Activated CD4-positive, alpha-beta T cell treated with anti-CD3 and anti-CD28 coated beads for 1 hour (primary cell): ENCODE measurements at places on chromosomes 12 and 14.

- no peak for DNase-seq
Observed at GRCh38 chr14:92670160-92670559, 78.3 kb downstream of the LGMN start.

GRCh38 chr12:7601406-7601805 is 64.3 kb downstream of the APOBEC1 start:
- no peak for DNase-seq

- no peak for DNase-seq
Observed at GRCh38 chr14:74350211-74350927, 2.1 kb downstream of the VRTN start.

DNA sequence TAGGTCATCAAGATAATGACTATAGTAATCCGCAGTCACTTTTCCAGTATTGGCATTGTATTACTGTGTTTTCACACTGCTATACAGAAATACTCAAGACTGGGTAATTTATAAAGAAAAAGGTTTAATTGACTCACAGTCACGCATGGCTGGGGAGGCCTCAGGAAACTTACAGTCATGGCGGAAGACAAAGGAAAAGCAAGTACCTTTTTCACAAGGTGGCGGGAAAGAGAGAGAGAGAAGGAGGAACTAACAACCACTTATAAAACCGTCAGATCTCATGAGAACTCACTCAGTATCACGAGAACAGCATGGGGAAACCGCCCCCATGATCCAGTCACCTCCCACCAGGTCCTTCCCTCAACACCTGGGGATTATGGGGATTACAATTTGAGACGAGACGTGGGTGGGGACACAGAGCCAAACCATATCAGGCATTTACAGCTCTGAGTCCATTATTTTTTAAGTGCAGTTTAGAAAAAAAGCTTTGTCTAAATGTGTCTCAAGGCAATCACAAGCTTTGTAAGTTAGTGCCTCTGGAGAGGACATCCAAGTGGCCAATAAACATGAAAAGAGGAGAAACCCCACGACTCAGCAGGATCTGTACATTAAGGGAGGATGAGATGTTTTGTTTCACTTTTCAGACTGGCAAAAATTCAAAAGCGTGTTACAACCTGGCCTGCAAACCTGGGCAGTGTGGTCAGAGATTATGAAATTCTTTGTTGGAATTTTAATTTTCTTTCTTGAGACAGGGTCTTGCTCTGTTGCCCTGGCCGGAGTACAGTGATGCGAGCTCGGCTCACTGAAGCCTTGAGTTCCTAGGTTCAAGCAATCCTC is 82.0 kb downstream of the DNAH10 start:
- no peak for DNase-seq

- DNase-seq, result no peak
Observed at GRCh38 chr12:32309811-32310736, 89.3 kb upstream of the FGD4 start.

DNA sequence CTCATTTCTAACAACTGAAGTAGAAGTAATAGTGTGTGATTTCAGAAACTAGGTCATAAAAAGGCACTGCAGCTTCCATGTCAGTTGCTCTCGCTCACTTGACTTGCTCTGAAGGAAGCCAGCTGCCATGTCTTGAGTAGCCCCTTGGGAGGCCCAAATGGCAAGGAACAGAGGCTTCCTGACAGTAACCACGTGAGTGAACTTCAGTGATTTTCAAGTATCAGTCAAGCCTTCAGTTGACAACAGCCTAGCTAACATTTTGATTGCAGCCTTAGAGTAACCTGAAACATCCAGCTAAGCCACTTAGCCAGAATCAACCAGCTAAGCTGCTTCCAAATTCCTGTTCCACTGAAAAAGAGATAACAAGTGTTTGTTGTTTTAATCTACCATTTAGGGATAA is 26.7 kb downstream of the TOGARAM1 start:
- no peak for DNase-seq

DNA sequence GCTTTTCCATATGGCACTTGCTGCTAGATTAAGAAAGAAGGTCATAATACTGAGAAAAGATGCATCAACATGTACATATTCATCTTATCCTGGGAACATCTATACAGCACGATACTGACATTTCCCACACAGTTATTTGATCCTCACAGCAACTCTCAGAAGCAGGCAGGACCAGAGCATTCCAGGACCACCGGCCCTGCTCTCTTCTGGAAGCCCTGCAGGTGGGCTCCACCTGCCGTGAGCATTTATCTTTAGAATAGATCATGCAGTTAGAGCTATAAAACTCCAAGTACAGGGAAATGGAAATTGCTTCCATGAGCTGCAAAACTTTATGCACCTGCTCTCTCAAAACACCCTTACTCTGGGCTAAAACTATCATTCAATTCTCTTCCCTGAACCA is 5.5 kb upstream of the BDKRB1 start:
- DNase-seq, result no peak

DNA sequence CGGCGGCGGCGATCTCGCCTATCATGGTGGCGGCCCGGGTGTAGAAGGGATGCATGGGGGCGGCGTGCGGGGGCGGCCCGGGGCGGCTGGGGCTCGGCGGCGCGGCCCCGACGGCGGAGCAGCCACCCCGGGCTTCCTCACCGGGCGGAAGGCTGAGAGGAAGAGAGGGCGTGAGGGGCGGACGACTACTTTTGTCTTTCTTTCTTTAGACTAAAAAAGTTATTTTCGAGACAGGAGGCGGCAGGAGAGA is 240 bp downstream of the BTG1 start:
- DNase-seq, result no peak

DNA sequence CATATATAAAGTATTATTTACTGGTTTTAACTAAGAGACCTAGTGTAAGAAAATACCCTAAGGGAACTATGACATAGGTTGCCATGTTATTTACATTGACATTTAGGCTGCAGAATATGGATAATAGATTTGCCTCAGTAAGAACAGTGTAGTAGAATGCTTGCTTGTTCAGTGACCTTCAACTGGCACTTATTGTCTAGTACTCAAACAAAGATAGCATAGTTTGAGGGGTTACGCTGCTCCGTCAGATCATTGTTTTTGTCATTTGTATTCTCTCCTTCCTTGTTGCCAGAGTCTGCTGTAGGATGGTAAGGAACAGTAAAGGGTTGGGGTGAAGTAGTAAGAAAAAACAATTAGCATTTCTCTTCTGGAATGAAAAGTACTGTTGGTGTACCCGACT is 33.2 kb downstream of the TOGARAM1 start:
- no peak for DNase-seq

DNA sequence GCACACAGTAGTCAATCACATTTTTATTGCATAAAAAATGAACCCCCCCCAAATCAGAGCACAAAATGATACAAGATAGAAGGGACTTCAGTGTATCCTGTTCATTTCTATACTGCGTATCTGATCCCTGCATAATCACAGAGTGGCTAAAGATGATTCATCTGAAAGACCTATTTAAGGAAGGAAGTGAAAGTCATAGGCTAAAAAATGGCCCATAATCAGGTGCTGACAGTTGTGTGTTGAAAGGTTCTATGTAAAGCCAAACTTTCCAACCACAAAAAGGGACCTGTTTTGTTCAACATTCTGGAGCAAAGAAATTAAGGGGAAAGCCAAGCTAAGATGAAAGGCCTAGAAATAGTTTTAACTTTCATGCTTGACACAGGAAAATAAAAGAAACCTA is 147.8 kb upstream of the ATP2B1 start:
- DNase-seq, result no peak

- DNase-seq, result no peak
Observed at GRCh38 chr12:26431211-26431610, 235.8 kb downstream of the SSPN start.

DNA sequence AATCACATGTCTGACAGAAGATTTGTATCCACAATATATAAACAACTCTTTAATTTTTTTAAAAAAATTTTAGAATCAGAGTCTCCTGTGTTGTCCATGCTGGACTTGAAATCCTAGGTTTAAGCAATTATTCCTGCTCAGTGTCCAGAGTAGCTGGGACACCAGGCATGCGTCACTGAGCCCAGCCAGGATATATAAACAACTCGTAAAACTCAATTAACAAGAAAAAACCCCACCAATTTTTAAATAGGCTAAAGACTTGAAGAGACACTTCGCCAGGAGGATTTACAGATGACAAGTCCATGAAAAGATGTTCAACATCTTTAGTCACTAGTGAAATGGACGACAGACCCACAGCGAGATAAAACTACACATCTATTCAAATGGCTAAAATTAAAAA is 2.0 kb upstream of the SCN8A start:
- no peak for DNase-seq

DNA sequence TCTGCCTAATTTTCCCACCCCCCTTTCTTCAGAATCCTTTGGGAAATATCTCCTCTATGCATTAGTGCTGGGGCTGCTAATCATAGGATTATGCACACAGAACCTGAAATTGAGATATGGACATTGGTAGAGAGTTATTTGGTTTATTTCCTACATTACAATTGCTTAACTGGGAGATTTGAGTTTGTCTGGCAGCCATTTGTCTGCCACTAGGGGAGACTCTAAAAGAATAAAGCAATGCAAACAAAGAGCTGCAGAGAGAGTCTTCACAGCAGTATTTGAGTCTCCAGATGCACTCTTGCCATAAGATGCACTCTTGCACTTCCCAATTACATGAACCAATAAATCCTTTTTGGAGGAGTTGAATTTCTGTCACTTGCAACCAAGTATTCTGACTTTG is 12.0 kb upstream of the PCNX4 start:
- no peak for DNase-seq

DNA sequence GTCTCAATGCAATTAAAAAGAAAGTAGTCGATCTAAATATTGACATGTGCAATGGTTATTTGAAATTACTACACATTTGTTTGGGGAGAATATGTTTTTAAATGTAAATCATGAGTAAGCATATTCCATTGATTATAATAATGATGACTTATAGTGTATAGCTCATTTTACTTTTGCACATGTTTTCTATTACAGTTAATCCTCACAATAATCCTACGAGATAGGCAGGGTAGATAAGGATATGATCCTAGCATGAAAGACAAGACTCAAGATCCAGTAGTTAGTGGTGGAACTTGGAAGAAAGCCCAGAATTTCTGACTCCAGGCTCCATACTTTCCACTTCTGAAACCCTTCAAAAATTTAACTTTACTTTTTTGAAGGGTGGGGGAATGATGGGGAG is 94.0 kb downstream of the NAV3 start:
- no peak for DNase-seq

DNA sequence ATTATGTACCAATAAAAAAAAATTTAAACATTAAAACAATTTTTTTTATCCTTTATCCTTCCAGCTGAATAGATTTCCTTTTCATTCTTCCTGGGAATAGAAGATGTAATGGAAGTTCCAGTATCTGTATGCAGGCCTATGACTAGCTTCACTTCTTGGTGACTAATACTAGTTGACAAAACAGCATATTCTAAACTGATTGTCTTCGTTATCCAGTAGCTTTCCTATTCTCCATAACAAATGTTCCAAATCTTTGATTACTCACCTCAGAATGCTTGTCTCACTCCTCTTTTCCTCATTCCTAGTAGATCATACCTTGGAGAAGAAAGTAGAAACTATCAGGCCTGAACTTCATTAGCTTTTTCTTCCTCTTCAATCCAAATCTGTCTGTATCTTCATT is 70.7 kb downstream of the PLEKHA5 start:
- no peak for DNase-seq
